IMR-90 (cell line): ENCODE measurements at places on chromosomes 4 and X. TPM values are rescaled to one million over a fixed set of nuclear protein-coding genes. Genes with fewer than 3 reads are reported as not detected.

The LIMCH1 gene
- total RNA-seq, result 2.2 and 2.9 TPM in 2 replicates

The NR0B1 gene
- not detected in 2 replicates for total RNA-seq

The CD40LG gene
- total RNA-seq, result not detected in 2 replicates

The CRMP1 gene
- total RNA-seq, result 4.1 and 4.4 TPM in 2 replicates

The NSUN7 gene
- total RNA-seq, result not detected in 2 replicates

The GPRASP1 gene
- total RNA-seq, result 1.3 and 1.7 TPM in 2 replicates

DNA sequence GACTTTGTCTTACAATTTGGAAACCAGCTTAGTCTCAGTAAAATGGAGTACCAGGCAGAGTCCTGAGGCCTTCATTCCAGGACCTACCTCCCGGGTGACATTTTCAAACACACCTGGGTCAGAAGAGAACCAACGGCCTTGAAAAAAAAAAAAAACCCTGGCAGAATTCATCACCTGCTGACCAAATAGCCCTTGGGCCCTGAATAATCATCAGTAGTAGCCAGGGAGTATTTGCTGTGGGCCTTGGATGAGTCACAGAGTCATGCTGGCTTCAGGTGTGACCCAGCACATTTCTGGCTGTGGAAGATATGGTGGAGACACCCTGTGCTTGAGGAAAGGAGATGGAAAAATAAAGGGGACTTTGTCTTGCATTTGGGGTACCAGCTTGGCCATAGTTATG is 92.2 kb downstream of the LPAR4 start:
- no peaks in the 10 kb centered on the region for H3K36me3 ChIP-seq
- H3K4me1 ChIP-seq, result no peaks in the 10 kb centered on the region
- no peaks in the 10 kb centered on the region for H3K27me3 ChIP-seq

GRCh38 chrX:149284616-149285015 is 220.5 kb downstream of the IDS start:
- no peaks in the 10 kb centered on the region for H3K4me1 ChIP-seq
- H3K36me3 ChIP-seq, result no peaks in the 10 kb centered on the region
- no peak overlapping the region for H3K27ac ChIP-seq
- no peaks in the 10 kb centered on the region for H3K27me3 ChIP-seq
- no peak overlapping the region for H3K4me3 ChIP-seq

- no peaks in the 10 kb centered on the region for H3K36me3 ChIP-seq
- no peaks in the 10 kb centered on the region for H3K4me1 ChIP-seq
- peaks cover 14% of the 10 kb centered on the region for H3K27me3 ChIP-seq
- no peak overlapping the region for H3K27ac ChIP-seq
Measured at GRCh38 chrX:70231666-70232065, 2.8 kb upstream of the AWAT1 start.

- H3K4me3 ChIP-seq, result no peak overlapping the region
- no peaks in the 10 kb centered on the region for H3K4me1 ChIP-seq
- DNase-seq, result no peak
- no peaks in the 10 kb centered on the region for H3K36me3 ChIP-seq
Measured at GRCh38 chr4:164807611-164808010, 53.7 kb downstream of the SMIM31 start.

DNA sequence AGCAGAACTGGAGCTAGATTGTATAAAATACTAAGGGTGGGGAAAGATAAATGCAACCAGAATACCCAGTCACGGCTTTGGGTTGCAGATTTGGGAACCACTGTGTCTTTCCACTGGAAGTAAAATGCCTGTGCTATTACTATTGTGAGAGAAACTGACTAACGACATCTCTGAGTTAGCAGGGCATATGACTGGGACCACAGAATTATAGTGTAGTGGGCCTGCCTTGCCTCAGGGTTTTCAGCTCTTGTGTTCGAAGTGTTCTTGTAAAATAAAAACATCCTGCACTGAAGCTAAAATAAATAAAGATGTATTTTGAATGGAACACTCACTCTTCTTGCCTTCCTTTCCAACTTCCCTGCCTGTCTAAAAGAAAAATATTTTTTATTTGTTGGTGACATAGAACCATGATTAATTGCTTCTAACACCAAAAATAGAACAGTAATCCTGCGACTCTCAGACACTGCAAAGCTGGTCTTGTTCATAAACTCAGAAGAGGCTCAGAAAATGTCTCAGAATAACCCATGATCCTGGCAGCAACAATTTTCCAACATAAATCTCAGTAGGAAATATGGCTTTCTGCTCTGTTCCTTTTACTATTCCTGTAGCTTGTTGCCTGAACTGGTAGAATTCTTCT is 104.2 kb downstream of the FAM47B start:
- no peak overlapping the region for H3K27ac ChIP-seq
- no peak overlapping the region for H3K4me3 ChIP-seq
- H3K36me3 ChIP-seq, result no peaks in the 10 kb centered on the region
- H3K4me1 ChIP-seq, result no peaks in the 10 kb centered on the region

- no peak overlapping the region for H3K4me3 ChIP-seq
- no peak overlapping the region for H3K27ac ChIP-seq
- no peaks in the 10 kb centered on the region for H3K4me1 ChIP-seq
- H3K36me3 ChIP-seq, result no peaks in the 10 kb centered on the region
- DNase-seq, result no peak
- H3K27me3 ChIP-seq, result no peaks in the 10 kb centered on the region
Measured at GRCh38 chr4:103244251-103244650, 46.1 kb upstream of the CENPE start.

DNA sequence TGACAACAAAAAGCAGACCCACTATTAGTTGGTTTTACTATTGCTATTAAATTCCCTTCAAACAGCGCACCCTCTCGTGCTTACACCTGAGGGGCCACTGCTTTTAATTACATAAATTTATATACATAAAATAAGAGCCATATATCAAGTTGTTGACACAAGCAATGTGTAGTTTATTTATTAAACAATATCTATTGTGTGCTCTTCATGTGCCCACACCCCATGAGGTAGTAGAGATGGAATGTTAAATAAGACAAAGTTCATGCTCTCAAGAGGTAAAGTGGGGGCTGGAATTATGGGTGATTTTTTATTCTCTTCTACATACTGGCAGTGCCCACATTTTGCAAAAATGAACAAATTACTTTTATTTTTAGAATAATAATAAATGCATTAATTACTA is 47.3 kb downstream of the KCNIP4 start:
- no peak for DNase-seq
- H3K4me3 ChIP-seq, result no peak overlapping the region
- H3K27me3 ChIP-seq, result no peaks in the 10 kb centered on the region
- H3K36me3 ChIP-seq, result no peaks in the 10 kb centered on the region
- H3K4me1 ChIP-seq, result no peaks in the 10 kb centered on the region
- no peak overlapping the region for H3K27ac ChIP-seq

DNA sequence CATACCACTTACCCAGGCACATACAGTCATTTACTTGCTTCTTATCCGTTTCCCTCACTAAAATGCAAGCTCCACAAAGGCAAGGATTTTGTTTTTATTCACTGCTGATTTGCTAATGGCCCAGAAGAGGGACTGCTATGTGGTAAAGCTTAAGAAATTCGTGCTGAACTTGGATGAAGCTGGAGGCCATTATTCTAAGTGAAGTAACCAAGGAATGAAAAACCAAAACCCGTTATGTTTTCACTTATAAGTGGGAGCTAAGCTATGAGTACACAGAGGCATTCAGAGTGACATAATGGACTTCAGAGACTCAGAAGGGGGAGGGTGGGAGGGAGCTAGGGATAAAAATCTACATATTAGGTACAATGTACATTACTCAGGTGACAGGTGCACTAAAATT is 47.2 kb downstream of the RAB33B start:
- H3K27me3 ChIP-seq, result no peaks in the 10 kb centered on the region
- no peak overlapping the region for H3K4me3 ChIP-seq
- no peak overlapping the region for H3K27ac ChIP-seq
- H3K36me3 ChIP-seq, result peaks cover 3% of the 10 kb centered on the region; the same call in 1 of the 2 replicates
- no peak for DNase-seq
- peaks cover 1% of the 10 kb centered on the region; the same call in 1 of the 2 replicates for H3K4me1 ChIP-seq

- H3K27ac ChIP-seq, result no peak overlapping the region
- no peaks in the 10 kb centered on the region for H3K4me1 ChIP-seq
- H3K4me3 ChIP-seq, result no peak overlapping the region
- H3K36me3 ChIP-seq, result no peaks in the 10 kb centered on the region
Measured at GRCh38 chr4:1591107-1591506, 93.0 kb downstream of the FAM53A start.
